ENCODE measurements at places on chromosomes 11 and 22.

DNA sequence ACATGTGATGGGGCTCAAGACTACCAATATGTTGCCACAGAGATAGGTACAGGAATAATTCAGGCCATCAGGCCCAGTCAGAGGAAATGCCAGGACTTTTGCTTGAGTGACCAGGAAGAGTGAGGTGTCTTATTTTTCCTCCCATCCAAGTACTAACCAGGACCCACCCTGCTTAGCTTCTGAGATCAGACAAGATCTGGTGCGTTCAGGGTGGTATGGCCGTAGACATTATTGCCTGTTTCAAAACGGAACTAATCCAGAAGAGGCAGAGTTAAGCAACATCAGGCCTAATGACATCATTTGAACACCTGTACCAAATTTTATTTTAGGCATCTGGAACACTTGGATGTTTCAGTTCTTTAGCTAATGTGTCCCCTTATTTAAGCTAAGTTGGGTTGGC, 205.5 kb upstream of the POU2AF2 start:
- DNase-seq, result no peak

GRCh38 chr11:75454987-75455386, 22.0 kb upstream of the KLHL35 start:
- DNase-seq, result no peak

DNA sequence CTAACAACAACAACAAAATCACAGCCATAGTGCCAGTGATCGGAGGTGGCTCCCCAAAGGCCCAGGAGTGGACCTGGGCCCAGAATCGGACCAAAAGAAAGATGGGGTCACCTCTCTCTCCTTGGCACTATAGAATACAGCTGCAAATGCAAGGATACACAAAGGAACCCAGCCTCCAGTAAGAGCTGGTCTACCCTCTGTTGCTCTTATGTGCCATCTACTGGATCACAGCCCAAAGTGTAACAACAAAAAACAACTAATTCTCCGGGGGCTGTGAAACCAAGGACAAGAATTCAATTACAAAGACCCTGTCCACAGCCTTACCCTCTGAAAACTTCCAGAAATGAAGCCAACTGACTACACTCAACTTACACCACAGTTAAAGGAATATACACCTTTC, 21.6 kb downstream of the OR8G5 start:
- DNase-seq, result no peak

- DNase-seq, result no peak
Measured at GRCh38 chr11:110339456-110340250, 43.2 kb upstream of the RDX start.

DNA sequence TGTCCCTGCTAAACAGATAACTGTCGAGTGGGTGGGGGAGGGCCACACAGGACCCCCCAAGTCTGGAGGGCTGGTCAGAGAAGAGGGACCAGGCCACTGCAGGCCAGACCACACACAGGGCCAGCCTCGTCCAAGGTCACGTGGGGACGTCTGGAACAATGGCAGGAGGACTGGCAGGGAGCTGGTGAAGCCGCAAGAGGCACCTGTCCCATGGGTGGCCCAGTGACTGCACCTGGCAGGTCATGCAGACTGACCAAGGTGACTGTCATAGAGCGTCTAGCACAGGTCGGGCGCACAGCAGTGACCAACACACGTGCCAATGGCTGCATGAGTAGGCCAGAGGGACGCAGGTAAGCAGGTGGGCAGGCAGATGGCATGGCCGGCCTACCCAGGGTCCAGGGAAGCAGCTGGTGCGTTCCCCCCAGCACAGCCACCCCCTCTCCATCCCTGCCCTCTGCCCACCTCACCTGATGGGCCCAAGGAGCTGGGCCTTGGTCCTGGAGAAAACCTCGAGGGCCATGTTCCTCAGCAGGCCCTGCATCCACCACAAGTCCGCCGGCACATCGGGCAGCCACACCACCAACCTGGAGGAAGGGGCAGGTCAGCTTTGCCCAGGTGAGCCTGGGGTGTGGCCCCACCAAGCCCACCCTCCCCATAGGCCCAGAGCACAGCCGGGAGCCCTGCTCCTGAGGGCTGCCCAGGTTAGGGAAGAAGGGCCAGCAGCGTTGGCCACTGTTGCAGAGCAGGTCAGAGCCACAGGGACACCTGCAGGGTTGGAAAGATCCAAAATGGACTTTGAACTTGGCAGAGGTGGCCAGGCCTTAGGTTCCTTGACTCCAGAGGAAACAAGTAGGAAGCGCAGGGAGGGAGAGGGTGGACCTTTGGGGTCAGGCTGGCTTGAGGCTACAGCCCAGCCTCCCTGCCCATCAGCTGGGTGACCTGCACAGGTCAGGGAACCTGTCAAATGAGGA, 10.4 kb downstream of the PNPLA5 start:
- DNase-seq, result no peak

DNA sequence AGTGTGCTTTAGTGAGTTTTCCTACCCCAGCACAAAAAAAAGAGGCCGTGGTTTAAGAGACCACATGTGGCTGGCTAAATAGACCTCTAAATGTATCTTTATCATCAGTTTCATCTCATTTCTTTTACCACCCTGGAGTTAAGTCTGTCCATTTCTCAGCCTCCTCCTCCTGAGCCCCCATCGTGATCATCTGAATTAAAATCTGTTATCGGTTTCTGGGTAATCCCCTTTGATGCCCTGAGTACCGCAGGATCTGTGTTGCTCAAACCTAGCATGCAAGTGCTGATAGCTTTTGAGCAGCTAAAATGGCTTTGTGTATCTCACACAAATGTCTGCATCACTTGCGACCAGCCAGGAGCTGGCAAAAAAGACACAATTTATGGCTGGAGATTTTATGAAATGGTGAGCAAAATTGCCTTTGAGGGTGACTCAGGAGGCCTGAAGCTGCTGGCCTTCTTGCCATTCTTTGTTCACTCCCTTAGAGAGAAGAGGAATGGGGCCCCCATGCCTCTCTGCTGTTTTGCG, 236.5 kb downstream of the NTM start:
- no peak for DNase-seq

DNA sequence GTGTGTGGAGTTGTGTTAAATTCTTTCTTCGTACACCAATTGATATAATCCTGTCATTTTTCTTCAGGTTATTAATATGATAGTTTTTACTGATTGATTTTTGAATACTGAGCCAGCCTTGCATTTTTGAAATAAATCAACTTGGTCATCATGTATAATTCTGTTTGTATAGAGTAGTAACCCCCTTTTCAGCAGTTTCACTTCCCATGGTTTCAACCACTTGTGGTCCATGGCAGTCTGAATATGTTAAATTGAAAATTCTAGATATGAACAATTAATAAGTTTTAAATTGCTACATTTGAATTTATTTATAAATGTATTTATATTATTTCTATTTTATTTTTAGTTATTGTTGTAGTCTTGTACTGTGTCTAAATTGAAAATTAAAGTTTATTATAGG, 32.6 kb downstream of the MS4A6A start:
- DNase-seq, result no peak

DNA sequence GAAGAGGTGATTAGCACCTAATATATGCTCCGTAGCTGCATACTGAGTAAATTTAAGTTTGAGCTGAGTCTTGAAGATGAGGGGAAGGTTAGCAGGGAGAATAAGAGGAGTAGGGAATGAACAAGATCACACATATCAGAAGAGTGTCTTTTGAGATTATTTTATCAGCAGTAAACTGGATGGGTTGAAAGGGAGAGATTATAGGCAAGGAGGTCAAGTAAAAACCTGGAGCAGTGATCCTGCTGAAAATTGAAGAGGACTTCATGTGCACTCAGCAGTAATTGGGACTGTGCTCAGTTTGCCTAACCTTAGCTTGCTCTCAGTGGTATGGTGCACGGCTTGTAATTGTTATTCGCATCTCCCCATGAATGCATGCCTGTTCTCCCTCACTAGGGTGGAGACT, 79.5 kb upstream of the PICALM start:
- DNase-seq, result no peak

GRCh38 chr11:26753723-26754504, 32.1 kb upstream of the SLC5A12 start:
- peak; percentile 12 for DNase-seq

- DNase-seq, result peak; percentile 78
Measured at GRCh38 chr22:42680648-42681047, 31.5 kb upstream of the CYB5R3 start.

- no peak for DNase-seq
Measured at GRCh38 chr22:49025791-49026493, 801.7 kb downstream of the BRD1 start.

DNA sequence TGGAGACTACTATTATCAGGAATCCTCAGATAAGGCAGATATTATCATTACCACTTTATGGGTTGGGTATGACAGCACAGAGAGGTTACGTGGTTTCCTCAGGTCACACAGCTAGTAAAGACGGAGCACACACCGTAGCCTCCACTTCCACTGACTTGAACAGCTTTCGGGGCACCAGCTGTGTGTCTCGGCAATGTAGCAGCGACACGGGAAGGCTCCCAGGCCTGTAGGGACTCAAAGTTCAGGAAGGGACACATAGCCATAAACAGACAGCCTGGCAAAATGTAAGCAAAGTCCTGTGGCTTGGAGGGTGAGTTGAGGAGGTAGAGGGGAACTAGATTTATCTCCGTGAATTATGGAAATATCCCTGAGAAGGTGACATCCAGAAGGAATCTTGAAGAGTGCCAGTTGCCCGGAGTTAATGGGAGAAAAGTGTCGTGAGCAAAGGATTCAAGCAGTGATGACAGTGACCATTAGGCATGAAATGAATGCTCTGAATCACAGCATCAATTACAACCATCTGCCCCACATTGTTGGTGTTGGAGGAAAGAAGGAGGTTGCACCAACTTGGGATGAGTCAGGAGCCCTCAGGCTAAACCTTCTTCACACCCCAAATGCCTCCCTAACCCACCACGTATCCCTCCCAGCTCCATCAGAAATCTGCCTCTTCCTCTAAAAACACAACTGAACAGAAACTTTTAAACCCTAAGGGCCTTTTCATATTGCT, 106.7 kb upstream of the ASPHD2 start:
- DNase-seq, result no peak

- DNase-seq, result no peak
Measured at GRCh38 chr11:12922980-12923507, 86.1 kb upstream of the RASSF10 start.

- no peak for DNase-seq
Measured at GRCh38 chr11:34680206-34680605, 59.3 kb downstream of the EHF start.

DNA sequence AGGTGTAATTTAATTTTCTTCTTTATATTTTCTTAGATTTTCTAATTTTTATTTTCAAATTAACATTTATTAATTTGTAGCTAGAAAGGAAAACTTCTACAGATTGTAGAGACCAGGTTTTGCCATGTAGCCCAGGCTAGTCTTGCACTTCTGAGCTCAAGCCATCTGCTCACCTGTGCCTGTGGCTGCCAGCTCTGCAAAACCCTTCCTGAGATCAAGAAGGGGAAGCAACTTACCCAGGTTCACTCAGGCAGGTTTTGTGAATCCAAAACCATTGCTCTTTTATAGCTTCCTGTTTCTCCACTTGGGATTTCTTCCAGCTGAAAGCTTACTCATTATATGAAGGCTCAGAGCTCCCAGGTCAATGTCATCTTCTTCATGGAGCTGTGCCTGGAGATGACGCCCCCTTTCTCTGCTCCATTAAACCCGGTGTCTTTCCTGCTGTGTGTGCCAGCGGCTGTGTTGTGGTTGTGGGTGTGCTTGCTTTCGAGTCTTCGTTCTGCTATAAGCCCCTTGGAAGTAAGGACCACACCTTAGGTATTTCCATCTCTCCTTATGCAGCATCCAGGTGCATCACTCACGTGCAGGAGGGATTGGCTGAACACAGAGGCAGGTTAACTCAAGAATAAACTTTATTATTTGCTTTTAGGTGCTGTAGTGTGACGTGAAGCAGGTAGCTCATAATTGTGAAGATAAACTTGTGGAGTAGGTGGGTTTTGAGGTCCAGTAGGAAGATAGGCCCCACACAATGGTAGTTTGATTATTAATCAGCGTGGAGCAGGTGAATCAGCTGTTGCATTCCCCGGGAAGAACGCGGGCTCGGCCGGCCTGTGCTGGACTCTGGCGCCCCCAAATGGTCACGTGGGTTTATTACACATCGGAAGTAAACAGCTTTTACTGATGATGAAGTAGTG, 42.2 kb upstream of the INCENP start:
- DNase-seq, result peak; percentile 66

- peak; percentile 95 for DNase-seq
Measured at GRCh38 chr11:86740628-86741483, 59.5 kb upstream of the PRSS23 start.

- DNase-seq, result no peak
Measured at GRCh38 chr11:120236169-120237107, 3.5 kb upstream of the POU2F3 start.

DNA sequence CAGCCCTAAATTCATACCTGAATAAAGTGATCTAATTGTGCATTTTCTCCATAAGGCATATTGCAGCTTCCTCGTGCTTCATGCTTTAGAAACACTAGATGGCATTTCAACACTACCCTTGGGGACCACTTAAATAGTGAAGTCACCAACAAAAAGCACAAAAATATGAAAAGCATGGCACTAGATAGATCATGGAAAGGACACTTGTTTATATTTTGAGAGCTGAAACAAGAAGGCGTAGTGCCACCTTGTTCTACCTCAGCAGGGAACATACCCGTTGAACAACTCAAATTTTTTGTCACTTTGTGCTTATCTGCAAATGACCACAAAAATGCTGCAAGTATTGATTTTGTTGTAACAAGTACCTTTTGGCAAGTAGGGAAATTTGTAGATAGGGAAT, 8.6 kb downstream of the TBCEL start:
- no peak for DNase-seq

GRCh38 chr11:6599449-6599848, 4.0 kb downstream of the RRP8 start:
- DNase-seq, result no peak

GRCh38 chr11:78791254-78791653, 216.6 kb upstream of the NARS2 start:
- DNase-seq, result no peak

DNA sequence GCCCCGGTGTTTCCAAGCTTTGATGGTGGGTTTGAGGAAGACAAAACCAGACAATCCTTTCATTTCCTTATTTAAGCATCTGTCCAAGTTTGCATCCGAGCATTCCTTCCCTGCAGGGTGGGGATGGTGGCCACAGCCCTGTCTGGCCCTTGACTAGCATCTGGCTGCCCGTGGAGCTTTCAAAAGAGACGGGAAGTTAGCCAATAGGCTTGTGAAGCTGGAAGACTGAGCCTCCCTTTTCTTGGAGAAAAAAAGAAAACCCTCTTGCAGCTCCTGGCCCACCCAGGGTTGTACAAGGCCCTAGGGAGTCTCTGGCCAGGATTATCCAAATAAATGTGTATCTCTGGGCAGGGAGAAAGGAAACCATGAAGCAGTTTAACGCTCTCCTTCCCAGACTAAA, 60.6 kb downstream of the MICAL2 start:
- DNase-seq, result no peak

DNA sequence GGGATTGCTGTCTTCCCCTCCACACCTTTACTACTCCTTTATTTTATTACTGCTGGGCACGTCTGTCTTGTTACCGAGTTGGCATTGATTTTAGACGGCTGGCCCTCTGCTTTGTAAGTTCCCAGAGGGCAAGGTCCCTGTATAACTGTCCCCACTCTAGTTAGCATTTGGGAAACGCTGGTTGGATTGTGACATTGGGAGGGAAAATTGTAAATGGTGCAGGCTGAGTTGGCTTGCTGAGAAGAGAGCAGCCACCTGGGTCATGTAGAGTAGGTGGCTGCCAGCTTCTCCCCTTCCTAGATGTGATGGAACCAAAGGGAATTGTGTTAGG, 1.7 kb downstream of the TAB1 start:
- DNase-seq, result no peak

All from dermis microvascular lymphatic vessel endothelial cell (primary cell).